ENCODE measurements at places on chromosomes 11 and 22. TPM values are rescaled to one million over a fixed set of nuclear protein-coding genes. Genes with fewer than 3 reads are reported as not detected.

- peak; percentile 98 for DNase-seq
Observed at GRCh38 chr22:37229805-37230672, 14.0 kb downstream of the RAC2 start.

DNA sequence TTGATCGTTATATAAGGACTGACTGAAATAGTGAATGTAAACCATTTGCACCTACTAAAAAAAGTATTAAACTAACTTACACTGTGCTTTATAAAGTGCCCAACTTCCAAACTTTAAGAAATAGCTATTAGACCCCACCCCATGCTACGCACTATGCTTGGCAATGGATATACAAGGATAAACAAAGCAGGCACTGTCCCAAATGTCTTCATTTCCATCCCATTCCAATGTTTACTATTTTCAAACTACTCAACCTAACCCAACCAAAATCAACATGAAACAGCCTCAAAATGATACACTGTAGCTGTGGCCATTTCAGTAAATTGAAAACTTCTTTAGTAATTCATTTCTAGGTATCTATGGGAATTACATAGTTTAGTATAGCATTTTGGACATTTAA is 12.5 kb downstream of the PHF21A start:
- DNase-seq: no peak

GRCh38 chr11:104736502-104736901 is 161.8 kb downstream of the CASP12 start:
- no peak for DNase-seq

DNA sequence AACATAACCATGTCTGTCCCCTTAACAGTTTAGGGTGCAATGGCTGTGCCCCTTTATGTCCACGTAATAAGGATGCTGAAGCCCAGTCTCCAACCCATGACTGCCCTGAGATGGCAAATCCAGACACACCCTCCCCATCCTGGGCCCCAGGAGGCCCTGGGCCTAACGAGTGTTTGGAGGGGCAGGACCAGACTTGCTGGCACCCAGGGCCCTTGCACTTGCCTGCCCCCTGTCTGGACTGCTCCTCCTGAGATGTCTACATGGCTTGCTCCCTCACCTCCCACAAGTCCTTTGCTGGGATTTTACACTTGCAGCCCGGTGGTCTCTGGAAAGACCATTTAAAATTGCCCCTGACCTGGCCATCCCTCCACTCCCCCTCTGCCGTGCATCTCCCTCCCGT is 132.2 kb upstream of the NECTIN1 start:
- no peak for DNase-seq

Gene ANKK1
- total RNA-seq: not detected

DNA sequence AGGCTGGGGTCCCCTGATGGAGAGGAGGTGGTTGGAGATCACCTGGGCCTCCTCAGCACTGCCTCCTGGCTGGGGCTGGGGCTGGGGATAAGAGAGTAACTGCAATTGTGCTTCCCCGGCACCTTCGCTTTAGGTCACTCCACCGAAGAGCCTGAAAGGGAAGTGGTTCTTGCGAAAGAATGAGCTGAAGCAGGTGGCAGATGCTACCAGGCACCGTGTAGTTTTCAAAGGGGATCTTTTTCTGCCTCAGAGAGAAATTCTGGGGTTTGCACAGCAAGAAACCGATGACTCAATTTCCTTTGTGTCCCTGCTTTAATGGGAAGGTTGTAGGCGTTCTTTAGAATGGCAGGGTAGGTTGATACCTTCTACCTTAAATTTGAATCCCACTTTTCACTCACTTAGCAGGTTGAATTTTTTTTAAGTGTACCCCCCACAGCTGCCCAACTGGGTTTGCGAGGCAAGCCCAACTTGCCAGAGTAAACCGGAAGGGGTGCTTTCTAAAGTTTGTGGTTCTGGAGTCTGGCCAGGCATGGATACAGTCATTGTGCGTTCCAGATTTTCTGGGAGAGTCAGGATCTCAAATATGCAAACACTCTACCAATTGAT is 5.3 kb downstream of the CD44 start:
- DNase-seq: peak; percentile 85

DNA sequence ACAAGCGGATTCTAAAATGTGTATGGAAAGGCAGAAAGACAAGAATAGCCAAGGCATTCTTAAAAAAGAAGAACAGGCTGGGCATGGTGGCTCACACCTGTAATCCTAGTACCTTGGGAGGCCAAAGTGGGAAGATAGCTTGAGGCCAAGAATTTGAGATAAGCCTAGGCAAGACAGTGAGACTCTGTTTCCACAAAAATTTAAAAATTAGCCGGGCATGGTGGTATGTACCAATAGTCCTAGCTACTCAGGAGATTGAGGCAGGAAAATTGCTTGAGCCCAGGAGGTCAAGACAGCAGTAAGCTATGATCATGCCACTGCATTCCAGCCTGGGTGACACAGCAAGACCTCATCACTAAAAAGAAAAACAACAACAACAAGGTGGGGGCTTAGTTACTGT is 46.0 kb upstream of the PPP2R1B start:
- no peak for DNase-seq

- no peak for DNase-seq
Observed at GRCh38 chr22:21651521-21652009, 9.5 kb downstream of the SDF2L1 start.

DNA sequence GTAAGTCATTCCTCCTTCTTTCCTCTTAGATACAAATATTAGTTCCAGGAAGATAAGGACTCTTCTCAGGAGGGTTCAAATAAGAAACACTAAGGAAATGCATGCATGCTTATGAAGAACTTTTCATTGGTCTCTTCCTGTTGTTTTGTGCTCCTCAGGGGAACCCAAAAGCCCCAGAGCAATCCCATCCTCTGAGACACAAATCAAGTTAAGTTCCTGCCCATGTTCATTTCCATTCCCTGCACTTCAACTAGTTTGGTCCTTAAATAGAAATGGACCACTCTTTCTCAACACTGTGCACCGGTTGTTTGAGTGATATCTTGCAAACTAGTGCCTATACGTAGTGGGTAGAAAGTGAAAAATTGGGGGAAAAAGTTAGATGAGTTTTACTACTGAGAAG is at the start of gene OR10G4:
Gene OR10G4 (plus strand): TSS at position 301 of the 400 bp plus-strand sequence. CDS start 2,578 bp downstream, outside the sequence.
- no peak for DNase-seq

GRCh38 chr22:19377565-19378343 is 53.8 kb downstream of the HIRA start:
- no peak for DNase-seq

DNA sequence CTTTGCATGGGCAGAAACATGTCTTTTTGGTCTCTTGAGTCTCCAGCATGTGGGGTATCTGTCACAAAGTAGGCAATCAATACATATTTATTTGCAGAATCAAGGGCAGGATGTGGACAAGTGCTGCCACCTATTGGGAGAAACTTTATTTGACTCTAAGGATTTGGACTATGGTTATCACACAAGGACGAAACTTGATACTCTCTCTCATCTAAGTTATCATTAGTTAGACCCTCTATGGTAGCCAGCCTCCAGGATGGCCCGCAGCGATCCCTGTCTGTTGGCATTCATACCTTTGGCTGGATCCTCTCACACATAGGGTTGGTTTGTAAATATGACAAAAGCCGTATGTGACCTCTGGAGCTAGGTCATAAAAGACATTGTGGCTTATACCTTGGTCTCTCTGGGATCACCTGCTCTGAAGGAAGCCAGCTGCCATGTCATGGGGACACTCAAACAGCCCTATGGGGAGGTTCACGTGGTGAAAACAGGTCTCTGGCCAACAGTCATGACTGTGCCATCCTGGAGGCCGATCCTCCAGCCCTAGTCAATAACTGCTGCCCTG is 1.1 kb upstream of the FBXO7 start:
- peak; percentile 59 for DNase-seq

Gene NFAM1
- total RNA-seq: not detected

GRCh38 chr11:94731880-94732601 is 36.1 kb upstream of the AMOTL1 start:
- no peak for DNase-seq

GRCh38 chr22:50479721-50480120 is 1.6 kb upstream of the ADM2 start:
- DNase-seq: no peak

Gene SRPRA
- 128 TPM for total RNA-seq

- DNase-seq: no peak
Observed at GRCh38 chr11:1012291-1012690, 24.2 kb downstream of the MUC6 start.

DNA sequence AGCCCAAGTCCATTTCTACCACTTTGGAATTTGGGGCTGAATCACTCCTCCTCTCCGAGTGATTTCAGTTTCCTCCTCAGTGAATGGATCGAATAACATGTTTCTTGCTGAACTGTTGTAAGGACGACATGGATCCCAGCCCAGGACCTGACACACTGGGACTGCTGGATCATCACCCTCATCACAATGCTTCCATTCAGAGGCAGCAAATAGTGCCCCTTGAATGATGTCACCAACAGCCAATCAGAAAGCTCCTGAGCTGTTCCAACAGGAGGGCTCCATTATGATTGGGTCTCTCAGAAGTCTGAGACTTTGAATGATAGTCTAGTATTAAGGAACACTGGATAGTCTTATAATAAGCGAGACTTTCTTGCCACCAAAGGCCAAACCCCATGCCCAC is 158.9 kb downstream of the MYO18B start:
- no peak for DNase-seq

DNA sequence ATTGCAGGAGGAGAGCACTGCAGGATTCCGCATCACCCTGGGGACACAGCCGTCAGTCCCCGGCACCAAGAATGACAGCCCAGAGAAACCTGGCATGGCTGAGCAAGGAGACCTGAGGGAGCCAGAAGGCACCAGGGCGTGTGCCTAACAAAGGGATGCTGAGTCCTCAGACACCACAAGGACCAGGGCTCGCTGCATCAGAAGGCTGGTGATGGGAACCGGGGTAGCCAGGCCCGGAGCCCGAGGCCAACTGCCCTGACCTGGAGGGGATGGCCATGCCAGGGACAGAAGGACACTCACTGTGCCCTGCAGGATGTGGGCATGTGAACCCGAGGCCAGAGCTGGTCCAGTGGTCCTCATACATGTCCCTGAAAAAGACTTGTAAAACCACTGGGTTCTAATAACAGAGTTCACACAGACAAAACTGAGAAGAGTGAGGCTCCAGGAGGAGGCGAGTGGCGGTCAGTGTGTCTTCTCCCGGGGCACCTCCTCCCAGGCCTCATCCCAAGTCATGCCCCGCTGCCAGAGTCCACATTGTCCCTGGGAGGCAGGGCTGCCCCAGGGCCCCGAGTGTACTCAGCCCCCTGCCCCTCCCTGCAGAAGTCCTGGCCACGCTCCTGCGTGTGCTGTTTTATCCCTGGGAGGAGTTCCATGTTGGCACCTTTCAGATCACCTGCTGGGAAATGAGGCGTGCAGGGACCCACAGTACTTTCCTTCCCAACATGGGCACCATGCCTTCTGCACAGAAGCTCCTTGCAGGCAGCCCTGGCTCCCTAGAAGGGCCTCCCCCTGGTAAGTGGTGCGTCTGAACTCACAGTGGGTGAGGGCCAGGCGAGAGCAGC is 42.5 kb downstream of the TBX1 start:
- DNase-seq: no peak

- DNase-seq: no peak
Observed at GRCh38 chr11:39345834-39346442, 2113.5 kb downstream of the LRRC4C start.

DNA sequence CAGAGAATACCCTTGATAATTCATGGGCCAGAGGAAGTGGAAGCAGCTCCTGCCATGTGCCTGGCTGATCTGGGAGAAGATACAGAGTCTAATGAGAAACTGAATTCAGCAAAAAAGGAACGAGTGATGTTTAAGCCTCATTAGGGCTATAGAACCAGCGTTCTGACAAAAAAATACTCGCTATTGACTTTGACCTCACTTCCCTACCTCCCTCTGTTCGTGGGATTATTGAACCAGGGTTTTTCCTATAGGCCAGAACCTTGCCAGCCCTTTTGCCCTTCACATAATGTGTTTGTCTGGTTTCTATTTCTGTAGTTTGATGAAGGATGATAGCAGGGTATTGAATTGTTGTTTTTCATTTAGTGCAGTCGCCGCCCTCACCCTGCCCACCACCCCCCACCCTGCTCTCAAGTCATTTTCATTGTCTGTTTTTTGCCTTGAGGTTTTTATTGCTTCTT is 7.6 kb upstream of the RBFOX2 start:
- no peak for DNase-seq

GRCh38 chr11:103923451-103923931 is 112.9 kb upstream of the DDI1 start:
- DNase-seq: no peak

Gene FJX1
- total RNA-seq: 1.4 TPM

DNA sequence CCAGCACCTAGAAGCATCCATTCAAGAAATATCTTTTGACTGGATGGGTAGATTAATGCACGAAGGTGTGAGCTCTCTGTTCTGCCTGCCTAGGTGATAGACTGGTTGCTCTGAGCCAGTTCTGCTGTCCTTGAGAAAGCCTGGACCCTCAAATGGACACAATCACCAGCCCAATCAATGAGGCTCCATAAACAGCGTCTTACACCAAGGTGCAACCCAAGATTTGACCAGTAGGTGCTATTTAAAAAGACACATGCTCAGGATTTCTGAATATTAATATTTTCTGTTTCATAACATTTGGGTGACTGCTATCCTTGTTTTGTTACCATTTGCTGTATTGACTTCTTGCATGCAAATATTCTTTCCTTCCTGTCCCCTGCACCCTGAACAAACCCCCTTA is 39.0 kb downstream of the PAMR1 start:
- no peak for DNase-seq

DNA sequence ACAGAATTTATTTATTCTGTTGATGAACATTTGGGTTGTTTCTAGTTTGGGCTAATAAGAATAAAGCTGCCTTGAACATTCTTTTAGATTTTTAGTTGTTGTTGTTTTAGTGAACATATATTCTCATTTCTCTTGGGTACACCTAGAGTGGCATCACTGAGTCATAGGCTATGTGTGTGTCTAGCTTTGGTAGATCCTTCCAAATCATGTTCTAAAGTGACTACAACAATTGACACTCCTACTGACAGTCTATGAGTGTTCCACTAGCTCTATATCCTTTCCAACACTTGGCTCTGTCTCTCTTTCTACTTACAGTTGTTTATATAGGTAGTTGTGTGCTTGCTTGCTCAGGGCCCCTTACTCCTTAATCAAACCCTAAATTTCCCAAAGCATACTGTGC is 346.0 kb upstream of the NCAM1 start:
- DNase-seq: no peak

- no peak for DNase-seq
Observed at GRCh38 chr11:9028581-9028980, 24.8 kb upstream of the NRIP3 start.

Gene TEAD1
- 0.83 TPM for total RNA-seq

DNA sequence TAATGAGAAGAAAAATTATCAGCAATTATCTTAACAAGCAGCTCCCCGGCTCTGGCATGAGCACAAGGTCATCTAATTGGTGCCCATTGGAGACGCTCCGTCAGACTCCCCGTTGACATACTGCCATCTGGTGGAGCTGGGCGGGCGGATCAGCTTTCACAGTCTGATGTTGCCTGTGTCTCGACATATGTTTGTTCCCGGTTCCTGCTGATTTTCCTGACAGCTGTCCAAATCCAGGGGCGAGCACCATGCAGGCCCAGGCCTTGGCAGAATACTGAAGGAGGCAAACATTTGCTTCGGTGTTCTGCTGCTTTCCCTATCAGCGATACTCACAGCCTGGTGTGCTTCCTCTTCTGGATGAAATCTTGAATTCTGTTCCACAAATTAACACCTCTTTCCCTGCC is 43.8 kb upstream of the BARX2 start:
- DNase-seq: peak; percentile 81

Gene MS4A4A
- not detected for total RNA-seq

Gene NLRP14
- total RNA-seq: 0.11 TPM
